ENCODE measurements at places on chromosomes 2 and 18.

DNA sequence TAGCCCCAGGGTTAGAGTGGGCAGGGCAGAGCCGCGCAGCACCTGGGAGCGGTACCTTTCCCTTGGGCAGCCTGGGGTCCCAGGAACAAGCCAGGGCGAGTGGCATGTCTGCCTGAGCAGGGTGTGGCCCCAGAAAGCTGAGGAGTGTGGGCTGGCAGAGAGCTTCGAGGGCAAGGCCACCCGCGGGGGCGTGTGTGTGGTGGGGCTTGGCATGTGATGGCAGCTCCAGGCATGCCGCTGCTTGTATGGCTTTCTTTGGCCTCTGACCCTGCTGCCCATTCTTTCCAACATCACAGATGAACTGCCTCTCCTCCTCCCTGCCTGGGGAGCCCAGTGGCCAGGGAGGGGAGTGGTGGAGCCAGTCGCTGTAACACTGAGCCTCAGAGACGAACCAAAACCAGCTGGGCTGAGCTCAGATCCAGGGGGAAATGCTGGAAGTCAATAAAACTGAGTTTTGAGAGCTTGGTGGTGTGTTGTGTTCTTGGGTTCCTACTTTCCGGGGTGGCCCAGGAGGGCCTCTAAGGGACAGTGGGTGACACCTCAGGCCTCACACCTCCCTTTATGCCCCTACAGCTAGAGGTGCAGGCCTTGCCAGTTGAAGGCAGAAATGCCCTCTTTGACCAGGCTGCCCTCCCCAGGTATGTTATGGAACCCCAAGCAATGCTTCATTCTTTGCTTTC, 7.4 kb downstream of the DNAJB2 start:
- no peak for DNase-seq

- DNase-seq = no peak
Measured at GRCh38 chr2:160609346-160609745, 115.7 kb upstream of the RBMS1 start.

DNA sequence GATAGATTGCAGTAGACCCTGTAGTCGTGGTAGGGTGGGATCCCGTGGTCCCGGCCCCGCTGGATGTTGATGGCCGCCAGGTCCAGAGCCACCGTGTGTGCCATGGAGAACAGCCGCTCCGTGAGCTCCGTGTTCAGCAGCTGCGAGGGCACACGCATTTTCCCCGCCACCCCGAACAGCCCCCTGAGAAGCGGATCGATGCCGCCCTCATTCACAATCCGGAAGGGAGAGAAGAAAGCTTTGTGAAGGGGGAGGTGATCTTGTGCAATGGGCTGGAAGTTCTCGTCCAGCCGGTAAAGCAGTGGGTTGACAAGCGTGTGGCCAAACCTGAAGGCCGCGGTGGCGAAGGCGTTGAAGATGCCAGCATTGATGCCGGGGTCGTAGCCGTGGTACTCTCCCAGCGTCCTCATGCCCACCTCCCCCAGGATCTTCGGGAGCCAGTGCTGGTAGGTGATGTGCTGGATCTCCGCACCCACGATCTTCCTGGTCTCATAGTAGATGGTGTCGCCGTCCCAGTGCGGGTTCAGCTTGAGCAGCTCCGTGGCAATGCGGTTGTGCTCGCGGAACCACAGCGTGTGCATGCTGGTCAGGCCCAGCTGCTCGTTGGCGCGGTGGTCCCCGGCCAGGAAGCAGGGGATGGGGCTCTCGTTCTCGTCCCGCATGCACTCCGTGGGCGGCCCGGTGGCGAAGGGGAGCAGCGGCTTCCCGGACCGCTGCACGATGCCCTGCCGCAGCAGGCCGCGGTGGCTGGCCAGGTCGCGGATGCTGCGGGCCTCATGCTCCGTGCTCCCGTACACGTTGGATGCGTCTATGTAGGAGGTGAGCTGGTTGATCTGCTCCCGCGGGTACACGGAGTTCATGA, 95.8 kb downstream of the PXDN start:
- DNase-seq = no peak

- no peak for DNase-seq
Measured at GRCh38 chr18:71011389-71011788, 722.5 kb downstream of the SOCS6 start.

- DNase-seq = no peak
Measured at GRCh38 chr2:132977812-132978529, 308.0 kb upstream of the LYPD1 start.

DNA sequence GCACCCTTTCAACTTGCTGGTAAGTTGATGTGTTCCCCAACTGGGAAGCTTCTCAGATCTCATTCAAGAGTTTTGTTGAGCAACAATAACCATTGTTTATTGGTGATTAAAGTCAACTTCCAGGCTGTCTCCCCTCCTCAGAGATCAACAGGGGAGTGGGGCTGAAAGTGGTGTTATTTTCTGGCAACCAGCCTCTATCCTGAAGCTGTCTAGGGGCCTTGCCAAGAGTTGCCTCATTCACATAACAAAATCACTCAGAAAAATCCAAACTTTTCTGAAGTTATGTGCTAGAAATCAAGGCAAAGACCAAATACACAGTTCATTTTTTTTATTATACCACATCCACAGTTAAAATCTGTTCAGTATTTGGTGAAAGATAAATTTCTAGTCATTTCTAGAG, 788.4 kb downstream of the LRRTM4 start:
- DNase-seq = no peak

- no peak for DNase-seq
Measured at GRCh38 chr2:235445116-235445515, 48.7 kb upstream of the AGAP1 start.

DNA sequence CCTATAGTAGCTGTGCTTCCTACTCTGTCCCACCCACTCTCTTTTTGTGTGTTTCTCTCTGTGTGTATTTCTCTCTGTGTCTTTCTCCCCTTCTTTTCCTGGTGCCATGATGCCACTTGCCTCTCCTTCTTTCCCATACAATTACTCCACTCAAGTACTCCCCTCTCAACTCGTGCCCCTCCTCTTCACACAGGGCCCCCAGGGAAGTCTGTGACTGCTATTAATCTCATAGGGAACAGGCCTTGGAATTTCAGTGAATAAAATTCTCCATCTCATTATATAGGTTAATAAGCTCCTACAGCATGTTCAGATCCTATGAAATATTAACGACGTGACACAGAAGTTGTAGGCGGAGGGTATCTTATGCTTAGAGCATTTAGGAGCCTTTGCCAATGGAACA, 205.9 kb upstream of the EPHA4 start:
- DNase-seq = no peak
